ENCODE measurements at places on chromosomes 5 and 9.
A peak's percentile ranks its signal among the peaks of the same experiment; 100 is the strongest.

DNA sequence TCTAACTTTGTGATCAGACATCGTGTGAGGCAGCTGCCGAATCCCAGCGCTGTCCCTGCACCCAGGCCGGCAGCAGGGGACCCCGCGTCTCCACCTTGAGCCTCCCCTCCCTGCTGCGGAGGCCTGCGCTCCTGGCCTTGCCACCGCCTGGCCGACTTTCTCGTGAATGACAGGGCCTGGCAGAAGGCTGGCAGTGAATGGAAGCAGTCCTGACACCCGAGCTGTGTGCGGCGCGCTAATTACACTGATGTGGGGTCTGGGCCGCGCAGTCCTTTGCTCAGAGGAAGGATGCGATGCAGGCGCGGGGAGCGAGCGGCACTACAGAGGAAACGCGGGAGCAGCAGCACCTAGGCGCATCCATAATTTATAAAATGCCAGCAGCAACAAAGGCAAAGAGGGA, 40.3 kb downstream of the POU4F3 start:
- no peak for DNase-seq

DNA sequence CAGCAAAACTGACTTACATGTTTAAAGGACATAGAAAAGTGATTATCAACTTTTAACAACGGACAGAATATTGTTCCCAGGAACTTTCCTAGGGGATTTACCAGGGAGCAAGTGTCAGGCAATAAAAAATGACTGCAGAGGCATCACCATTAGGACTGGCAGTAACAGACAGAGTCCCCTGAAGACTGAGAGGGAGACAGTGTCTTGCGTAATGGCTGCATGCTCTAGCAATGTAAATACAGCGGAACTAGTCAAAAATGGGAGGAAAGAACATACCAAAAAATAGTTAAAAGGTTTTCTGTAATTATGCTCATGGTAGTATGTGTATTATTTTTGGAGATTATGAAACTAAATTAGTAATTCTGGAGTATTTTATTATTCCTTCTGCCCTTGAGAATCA, 181.8 kb downstream of the CRB2 start:
- DNase-seq: no peak

DNA sequence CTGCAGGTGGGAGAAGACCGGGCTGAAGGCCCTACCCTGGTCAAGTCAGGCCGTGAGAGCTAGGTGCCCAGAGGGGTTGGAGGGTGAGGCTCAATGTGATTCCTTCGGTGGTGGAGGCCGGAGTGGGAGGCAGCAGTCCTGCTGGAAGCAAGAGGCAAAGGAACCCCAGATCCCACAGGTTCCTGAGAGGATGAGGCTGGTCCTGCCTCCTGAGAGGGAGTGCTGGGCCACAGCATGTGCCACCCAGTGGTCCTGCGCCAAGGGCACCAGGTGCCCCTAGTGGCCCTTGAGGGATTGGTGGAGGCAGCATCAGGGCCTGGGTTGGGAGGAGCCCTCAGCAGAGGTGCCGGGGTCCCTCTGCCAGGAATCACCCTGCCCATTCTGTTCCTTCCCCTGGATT, 59.1 kb downstream of the BARX1 start:
- DNase-seq: no peak

DNA sequence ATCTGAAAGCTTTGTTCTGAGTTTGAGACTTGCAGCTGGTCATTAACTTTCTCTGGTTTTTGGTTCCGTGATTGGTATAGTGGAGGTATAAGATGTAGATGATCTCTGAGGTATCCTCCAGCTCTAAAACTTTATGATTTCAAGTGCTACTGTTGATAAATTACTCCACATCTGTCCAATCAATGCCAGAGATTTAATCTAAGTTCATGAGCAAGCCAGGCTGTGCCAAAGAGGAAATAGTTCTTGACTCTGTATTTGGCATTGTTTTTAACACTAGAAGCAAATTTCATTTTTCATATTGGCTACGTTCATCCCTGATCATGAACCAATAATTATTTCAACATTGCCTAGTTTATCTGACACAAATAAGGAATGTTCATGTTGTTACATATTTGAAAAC, 28.5 kb upstream of the CHD1 start:
- DNase-seq: no peak

GRCh38 chr9:127485995-127486394, 34.7 kb downstream of the LRSAM1 start:
- no peak for DNase-seq

DNA sequence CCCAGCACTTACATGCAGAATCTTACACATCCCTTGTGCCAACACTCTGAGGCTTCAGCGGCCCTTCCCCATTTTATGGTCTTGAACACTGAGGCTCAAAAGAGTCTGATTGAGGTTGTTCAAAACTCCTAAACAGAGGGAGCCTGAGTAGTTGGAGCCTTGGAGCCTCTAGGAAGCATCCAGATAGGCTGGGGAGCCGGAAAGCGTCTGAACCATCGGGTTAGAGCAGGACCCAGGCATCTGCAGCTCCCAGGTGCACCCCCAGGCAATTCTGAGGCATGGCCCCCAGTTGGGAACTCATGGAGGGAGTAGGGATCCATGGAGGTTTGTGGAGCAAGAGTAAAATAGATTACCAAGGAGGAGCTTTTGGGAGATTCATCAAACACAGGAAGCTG, 3.8 kb downstream of the OLFML2A start:
- no peak for DNase-seq

DNA sequence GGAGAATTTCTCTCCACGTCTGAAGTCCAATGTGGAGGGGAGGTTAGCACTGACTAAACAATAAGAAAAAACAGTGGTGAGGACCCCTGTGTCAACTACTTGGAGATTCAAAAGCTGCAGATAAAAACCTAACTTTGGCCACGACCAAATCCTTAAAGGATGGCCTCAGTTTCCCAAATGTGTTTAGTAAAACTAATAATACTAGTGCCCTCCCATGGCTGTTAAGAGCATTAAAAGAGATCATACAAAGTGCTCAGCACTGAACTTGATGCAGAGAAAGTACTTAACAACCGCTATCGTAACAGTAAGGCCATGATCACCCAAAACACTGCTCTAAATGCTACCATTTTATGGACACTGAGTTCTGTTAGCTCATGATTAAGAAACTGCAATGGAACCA, 288.4 kb downstream of the EBF1 start:
- no peak for DNase-seq

DNA sequence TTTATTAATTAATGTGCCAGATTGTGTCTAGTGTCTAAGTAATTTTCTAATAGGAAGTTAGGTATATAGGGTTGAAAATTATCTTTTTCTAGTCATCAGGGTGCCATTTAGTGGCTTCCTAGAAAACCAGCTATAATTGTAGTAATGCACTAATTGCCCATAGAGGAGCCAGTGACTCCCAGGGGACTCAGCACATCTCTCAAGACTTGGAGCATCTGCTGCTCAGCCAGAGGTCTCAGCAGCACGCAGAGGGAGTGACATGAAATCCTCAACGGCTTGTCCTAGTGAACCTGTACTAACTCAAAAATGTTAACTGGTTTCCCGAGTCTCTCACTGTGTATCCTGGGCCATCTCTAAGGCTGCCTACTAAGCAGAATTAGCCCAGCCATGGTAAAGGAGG, 78.2 kb upstream of the MAN2A1 start:
- no peak for DNase-seq

DNA sequence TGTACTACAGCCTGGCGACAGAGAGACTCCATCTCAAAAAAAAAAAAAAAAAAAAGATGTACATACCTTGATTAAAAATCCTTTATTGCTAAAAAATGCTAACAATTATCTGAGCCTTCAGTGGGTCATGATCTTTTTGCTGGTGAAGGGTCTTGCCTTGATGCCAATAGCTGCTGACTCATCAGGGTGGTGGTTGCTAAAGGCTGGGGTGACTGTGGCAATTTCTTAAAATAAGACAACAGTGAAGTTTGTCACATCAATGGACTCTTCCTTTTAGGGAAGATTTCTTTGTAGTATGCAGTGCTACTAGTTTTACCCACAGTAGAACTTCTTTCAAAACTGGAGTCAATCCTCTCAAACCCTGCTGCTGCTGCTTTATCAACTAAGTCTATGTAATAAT, 33.9 kb upstream of the OTULINL start:
- no peak for DNase-seq

DNA sequence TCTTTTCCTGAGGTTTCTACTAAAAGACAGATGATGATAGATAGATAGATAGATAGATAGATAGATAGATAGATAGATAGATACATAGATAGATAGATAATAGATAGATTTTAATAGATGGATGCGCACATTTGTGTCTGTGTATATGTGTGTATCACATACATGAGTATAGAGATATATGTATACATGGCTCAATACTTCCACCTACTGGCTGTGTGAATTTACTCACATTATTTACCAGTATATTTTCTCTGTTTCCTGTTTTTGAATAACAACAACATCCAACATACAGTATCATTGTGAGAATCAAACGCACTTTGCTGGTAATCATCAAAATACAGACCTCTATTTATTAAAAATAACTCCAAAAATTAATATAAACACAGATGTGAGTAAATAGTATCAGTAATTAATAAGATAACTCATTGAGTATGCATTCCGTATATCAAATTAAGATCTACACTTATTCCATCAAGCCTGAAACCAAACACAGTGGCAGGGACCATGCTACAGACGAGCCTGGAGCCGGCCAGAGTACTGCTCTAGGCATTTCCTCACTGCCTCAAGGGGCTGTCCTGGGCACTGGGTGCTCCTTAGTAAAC, 338.0 kb downstream of the SEMA5A start:
- peak; percentile 70 for DNase-seq

DNA sequence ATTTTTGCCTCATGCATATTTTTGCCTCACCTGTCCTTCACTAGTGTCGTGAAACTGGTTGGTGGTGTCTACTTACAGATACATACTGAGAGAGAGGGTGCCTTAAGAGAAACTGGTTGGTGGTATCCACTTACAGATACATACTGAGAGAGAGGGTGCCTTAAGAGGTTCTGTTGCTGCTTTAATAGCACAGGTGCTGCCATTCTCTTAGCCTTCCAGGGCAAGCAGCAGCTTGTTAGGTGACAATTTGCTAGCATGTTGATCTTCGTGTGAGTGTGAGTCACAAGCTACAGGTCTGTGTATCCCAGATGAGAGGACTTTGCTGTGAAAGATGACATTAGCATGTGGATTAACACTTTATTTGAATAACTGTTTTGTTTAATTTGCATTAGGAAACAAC, 1.4 kb downstream of the PTTG1 start:
- DNase-seq: peak; percentile 52

- DNase-seq: no peak
Measured at GRCh38 chr5:148458036-148458888, 74.5 kb downstream of the FBXO38 start.

DNA sequence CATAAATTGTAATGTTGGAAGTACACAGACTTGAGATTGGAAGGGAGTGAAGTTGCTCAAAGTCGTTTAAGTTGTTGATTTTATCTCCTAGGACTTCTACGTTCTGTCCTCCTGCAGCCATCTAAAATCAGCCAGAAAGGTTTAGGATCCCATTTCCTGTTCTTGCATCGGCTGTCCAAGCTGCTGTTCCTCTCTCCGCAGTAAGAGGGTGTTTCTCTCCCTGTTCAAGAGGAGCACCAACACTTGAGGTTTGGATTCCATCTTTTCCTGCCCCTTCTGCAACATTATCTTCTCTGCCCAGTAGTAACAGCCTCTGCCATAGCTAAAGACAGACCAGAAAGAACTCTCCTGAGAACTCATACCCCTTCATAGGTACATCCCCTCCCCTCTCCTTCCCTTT, 373.4 kb downstream of the GADD45G start:
- DNase-seq: peak; percentile 80

GRCh38 chr5:154047324-154047723, 8.6 kb downstream of the MFAP3 start:
- no peak for DNase-seq

- no peak for DNase-seq
Measured at GRCh38 chr9:114213566-114213965, 58.2 kb downstream of the COL27A1 start.

GRCh38 chr5:174094857-174095606, 49.5 kb downstream of the NSG2 start:
- no peak for DNase-seq

- no peak for DNase-seq
Measured at GRCh38 chr9:107112707-107113243, 170.3 kb upstream of the RAD23B start.

GRCh38 chr9:129929496-129930125, 94.4 kb downstream of the USP20 start:
- no peak for DNase-seq

DNA sequence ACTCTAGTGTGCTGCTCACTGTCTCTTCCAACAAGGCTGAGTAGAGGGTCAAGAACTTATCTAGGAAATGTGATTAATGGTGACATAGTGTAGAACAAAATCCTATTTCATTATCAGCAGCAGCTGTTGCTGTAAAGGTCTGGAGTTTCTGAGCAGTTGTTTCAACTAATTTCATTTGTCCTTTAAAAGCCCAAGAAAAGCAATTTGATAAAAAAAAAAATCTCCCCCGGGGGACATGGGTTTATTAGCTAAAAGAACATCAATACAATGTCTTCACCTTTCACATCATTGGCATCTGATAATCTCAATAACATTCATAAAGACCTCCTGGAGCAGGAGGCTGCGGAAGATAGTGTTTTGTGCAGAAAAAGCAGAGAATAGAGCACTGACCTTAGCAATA, 468.1 kb downstream of the KCTD16 start:
- DNase-seq: no peak

- no peak for DNase-seq
Measured at GRCh38 chr9:26437056-26437711, 455.4 kb downstream of the CAAP1 start.

All from NCI-H510A treated with DMSO at 0.1 percent for 48 hours (cell line).